NCI-H146 (cell line): ENCODE measurements at places on chromosomes 5 and 9.
A peak's percentile ranks its signal among the peaks of the same experiment; 100 is the strongest.

- DNase-seq, result no peak
Observed at GRCh38 chr9:73091909-73092308, 59.8 kb upstream of the ANXA1 start.

DNA sequence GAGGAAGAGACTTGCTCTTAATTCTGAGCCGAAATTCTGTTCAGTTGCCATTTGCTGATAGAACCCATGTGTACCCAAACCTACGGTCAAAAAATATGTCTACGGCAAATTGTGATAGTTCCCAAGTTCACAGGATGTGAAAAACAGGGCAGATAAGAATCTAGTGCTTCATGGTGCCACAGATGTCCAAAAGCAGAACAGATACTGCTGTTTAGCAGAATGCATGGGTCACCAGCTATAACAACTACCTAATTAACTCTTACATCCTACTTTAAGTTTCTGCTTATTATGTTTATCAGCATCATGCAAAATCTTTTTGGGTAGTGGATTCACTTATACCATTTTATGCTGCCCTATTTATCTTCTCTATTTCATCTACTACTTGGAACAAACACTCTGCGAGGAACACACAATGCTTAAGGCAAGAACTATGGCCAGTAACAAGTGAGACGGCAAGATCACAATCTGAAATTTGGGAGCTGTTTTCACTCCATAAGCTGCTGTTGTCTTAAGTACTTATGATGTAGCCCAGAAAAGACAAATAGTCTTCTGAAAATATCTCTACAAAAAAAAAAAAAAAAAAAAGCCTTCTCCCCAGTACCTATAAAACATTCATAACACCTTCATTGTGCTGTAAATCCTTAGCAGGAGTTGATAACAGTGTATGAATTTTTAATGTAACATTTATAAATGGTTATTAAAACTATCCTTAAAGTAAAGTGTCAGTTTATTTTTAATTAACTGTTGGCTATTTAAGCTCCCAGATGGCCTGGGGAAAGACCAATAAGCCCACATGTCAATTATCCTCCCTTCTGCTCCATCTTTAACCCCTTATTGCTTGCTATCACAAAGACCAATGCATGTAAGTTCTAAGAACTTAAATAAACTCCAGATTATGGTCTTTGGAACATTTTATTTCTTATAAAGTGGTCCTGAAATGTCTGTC is 232.3 kb downstream of the TLR4 start:
- no peak for DNase-seq

DNA sequence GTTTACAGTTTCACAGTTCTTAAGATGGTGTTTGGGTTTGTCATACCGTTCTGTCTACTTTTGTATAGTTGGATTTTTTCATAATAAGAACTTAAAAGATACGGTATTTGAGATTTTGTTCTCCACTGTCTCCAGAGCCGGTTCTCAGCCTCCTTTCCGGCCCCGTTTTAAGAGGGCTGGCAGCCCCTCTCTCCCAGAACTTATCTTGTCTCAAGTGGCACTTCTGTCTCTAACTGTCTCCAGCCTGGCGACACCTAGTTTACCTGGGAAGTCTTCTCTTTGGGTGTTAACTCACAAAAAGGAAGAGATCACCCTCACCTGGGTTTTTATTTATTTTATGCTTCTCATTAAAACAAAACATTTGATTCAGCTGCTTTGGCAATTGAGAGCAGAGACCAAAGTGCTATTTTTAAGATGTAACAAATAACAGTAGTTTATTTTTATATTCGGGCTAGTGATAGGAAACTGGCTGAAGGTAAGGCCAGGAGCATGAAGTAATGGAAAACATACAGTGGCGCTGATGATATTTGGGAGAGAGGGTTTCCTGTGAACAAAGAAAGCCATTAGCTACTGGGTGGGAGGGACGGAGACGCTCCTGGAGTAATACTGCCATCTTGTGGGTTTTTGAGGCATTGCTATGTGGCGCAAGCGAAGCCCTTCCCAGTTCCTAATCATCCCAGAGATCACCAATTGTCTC is 48.3 kb downstream of the ACER2 start:
- DNase-seq, result peak; percentile 73

DNA sequence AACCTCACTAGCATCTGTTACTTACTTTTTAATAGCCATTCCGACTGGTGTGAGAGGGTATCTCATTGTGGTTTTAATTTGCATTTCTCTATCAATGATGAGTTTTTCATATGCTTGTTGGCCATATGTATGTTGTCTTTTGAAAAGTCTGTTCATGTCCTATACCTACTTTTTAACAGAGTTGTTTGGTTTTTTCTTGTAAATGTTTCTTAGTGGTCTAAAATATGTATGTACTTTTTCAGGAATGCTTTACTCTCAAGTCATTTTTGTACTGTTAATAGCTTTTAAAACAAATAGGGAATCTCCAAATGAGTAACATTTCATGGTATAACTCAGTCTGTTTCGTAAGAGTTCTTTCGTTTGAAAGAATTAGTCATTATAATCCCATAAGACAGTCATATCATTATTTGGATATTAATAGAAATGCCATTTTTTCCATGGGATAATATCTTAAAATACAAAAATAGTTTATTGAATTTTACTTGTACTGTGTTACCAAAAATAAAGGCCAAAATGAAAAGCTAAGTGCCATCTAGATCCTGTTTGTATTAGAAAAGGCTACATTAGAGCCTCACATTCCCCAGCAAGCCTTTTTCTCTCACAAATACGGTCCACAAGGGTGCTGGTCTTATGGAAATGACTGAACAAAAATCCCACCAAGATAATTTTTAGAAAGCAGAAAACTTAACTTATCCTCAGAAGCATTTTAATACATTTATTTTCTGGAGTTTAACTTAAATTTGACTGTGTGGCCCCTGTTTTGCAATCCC is 247.7 kb downstream of the PJA2 start:
- no peak for DNase-seq

GRCh38 chr9:124290053-124290591 is 32.4 kb downstream of the NEK6 start:
- no peak for DNase-seq

DNA sequence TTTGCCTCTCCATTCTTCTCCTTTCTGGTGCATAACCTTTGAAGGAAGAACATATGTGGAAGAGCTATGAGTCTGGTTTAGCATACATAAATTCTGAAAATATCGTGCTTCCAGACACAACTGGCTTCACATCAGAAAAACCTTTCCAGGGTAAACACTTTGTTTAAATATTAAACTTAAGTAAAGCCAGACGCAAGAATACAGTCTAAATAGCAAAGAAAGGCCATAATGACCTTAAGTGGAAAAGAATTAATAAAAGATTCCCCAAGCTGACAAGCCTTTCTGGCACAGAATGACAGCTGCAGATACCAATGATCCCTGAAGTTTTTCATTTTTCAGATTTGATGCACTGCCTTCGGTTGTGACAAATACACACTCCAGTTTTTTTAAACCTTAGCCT is 13.5 kb upstream of the TSSK1B start:
- no peak for DNase-seq

- no peak for DNase-seq
Observed at GRCh38 chr5:171992305-171992704, 14.1 kb downstream of the FBXW11 start.

DNA sequence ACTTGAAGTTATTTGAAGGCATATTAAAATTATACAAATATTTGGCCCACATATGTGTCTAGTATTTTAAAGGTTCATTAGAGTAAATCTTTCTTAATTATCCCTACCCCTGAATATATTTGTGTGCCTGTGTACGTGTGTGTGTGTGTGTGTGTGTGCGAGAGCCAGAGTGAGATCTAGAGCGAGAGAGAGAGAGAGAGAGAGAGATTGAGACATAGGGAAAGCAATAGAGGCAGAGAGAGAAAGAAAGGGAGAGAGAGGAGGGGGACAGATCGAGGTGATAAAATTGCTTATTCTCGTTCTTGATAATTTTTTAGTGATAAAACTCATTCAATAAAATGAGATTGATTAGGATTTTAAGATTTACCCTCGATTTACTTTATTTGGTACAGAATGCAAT is 47.4 kb downstream of the ADAMTS19 start:
- DNase-seq, result no peak

- no peak for DNase-seq
Observed at GRCh38 chr9:120745278-120745677, 31.0 kb upstream of the MEGF9 start.

- DNase-seq, result no peak
Observed at GRCh38 chr5:142627383-142628217, 58.3 kb downstream of the FGF1 start.

GRCh38 chr5:167057665-167058064 is 1233.8 kb upstream of the WWC1 start:
- no peak for DNase-seq

DNA sequence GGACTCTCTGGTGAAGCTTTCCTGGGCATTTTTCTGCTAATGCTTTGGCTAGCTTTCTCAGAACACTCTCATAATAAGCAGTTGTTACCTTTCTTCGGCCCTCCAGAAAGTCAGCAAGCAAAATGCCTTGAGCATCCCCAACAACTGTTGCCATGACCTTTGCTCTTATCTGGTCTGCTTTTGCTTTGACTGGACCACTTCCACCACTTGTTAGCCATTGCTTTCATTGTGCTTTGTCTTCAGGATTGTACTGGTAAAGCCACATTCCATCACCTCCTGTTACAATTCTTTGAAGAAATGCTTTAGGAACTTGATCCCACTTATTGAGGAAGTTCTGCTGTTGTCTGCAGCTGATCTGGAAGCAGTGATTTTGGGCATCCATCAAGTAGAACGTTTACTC is 35.7 kb downstream of the RAD50 start:
- DNase-seq, result no peak

DNA sequence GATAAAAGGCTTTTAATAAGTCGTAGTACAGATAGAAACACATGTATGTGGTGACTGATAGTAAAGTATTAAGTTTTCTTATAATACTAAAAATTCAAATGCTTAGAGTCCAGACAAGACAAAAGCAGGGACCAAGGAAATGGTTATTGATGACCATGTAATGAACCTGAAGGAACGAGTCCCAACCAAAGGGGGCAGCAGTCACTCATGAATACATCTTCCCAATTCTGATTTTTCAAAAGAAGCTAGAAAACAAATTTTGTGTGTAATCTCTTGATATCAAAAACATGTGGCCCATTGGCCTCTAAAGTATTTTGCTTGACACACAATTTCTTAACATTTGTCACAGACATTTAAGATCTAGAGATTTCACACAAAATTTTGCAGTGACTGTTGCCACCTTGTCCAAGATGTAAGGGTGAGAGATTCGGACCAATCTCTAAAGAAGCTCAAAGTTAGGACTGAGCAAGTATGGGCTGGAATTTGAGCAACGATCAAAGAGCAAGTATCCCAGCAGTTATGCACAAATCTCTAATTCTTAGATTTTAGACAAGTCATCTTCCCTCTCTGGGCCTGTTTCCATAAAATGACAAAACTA is 66.8 kb downstream of the ARL15 start:
- DNase-seq, result peak; percentile 22

DNA sequence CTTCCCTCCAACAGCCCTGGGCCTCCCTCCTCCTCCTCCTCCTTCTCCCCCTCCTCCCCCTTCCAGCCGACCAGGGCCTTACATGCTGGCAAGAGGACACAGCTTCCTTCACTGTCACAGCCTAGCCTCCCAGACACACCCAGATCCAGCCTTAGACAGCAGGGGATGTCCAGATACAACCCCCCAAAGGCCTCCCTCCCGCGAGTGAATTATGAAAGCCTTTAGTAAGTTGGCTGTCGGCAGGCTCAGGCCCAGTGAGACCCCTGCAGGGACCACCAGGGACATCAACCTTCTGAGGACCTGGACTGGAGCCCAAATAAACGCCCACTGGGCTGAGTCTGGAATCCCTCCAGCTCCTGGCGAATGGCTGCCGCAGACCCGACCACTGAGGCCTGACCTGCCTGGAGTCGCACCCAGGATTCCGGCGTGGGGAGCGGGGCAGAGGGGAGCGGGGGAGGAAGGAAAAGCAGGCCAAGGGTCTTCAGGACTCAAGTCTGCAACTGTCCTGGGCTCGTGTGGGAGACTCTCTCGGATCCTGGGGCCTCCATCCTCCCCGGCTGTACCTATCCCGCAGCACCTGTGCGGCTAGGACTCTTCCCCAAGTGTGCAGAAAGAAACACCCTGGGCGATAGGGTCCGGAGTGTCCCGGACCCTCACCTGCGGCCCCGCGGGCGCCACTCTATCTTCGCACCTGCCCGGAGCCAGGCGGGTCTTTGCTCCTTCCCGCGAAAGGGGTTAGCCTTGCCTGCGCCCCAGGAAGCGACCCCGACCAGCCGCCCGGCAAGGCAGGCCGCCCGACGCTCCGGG is 705 bp downstream of the SEPTIN8 start:
- peak; percentile 36 for DNase-seq

DNA sequence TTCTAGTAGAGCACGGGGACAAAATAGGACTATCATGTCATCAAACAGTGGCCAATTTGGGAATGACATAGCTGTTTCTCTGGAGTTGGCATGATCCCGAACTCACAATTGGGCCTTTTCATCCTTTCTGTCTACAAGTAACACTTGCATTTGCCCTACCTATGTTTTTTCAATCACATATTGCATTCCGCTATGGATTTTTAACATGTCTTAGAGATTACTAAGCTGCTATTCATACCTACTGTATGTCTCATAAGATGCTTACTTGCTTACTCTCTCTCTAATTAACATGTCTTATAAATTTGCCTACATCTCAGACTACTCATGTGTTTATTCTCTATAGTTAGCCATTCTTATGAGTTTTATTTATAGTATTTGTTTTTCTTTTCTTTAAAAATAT is 341.2 kb upstream of the CTNND2 start:
- DNase-seq, result no peak

DNA sequence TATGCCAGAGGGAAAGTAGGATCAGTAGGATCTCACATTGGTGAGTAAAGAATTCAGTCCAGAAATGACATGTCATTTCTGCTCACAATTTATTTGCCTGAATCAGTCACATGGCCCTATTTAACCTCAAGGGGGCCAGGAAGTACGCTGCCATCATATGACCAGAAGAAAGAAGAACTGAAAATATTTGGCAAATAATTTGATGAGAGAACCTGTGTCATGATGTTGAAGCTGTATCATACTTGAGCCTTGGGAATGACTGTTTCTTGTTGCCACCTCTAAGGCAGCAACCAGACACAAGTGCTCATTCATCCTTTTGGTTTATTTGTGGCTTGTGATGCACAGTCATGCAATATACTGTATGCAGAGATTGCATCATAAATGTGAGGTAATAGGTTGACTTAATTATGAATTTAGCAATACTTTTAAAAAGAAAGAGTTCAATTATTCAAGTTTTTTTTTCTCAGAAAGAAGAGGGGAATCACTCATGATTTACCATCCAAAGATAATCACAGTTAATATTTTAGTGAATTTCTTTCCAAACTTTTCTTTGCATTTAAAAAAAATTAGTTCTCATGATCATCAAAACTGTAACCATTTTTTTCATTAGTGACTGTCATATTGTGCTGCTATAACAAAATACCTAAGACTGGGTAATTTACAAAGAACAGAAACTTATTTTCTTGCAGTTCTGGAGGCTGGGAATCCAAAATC is 8.2 kb upstream of the ZFYVE16 start:
- no peak for DNase-seq

- DNase-seq, result no peak
Observed at GRCh38 chr9:2234371-2234893, 219.3 kb downstream of the SMARCA2 start.

DNA sequence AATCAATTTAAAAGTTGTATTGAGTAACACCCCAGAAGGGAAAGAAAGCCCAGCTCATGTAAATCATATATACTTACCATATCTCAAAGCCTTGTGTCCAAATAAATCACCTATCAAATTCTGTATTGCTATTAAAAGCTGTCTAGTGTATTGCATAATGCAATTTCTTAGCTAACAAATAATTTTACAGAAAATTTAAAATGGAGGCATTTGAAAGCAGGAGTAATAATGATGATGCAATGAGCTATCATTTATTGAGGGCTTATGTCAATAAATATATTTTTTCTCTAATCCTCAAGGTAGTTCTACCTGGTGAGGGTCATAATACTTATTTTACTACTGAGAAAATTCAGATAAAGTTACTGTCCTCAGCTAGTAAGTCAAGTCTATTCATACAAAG is 42.8 kb upstream of the CDK5RAP2 start:
- no peak for DNase-seq
